ENCODE measurements at places on chromosomes 5 and 9.

- DNase-seq, result peak; percentile 79
Observed at GRCh38 chr9:101311758-101312420, 72.9 kb downstream of the BAAT start.

- DNase-seq, result no peak
Observed at GRCh38 chr9:35035851-35036701, 36.3 kb downstream of the VCP start.

DNA sequence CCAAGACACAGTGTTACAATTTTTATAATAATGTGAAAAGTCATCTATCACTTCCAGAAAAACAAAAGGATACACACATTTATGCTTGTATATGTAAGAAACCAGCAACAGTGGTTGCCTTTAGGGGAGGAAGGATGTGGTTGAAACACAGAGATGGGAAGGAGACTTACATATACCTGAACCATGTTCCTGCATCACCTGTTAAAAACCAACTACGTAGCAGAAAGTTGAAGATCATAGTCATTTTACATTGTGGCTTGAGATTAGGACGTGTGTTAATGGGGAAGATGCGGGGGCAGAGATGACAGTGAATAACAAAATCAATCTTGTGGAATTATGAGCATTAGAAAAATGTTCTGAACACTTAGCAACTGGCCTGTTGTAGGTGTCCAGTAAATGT lies 307.3 kb downstream of the MLLT3 start:
- no peak for DNase-seq

DNA sequence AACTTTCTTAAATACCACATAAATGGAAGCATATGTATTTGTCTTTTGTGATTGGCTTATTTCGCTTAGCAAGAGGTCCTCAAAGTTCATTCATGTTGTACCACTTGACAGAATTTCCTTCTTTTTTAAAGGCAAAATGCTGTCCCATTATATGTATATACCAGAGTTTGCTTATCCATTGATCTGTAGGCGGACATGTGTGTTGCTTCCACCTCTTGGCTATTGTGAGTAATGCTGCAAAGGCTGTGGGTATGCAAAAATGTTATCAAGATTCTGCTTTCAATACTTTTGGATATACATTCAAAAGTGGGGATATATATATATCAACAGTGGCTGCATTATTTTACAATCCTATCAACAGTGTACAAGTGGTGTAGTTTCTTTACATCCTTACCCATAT lies 271.0 kb downstream of the PRR16 start:
- DNase-seq, result no peak

DNA sequence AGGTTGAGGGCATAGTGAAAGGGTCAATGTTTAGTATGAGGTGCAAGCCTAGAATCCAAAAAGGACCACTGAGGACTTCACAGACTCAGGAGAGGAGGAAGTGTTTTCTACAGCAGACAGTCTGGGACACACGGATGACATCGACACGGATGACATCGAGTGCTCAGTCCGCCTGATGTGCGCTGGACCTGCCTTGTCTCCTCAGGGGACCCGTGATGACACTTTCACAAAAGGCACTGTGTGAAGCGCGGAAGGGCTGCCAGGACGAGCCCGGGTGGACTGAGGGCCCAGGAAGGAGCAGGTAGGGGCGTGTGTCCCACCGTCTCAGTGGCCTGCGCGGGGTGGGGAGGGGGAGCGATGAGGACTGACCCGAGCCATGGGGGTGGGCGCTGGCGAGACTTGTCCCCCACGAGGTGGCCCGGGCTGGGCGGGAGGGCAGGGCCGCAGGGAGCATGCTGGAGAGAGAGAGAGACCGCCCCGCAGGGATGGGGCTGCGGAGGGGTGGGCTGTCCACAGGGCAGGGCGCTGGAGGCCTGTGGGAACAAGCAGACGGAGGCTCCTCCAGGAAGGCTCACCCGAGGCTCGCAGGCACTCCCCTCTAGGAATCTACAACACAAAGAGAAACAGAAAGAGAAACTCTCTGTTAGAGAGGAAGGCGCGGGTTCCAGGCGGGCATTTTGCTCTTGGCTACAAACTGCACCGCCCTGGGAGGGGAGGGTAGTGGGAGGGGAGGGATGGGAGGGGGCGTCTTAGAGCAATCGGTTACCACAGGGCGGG lies 54.9 kb downstream of the USP20 start:
- DNase-seq, result no peak

DNA sequence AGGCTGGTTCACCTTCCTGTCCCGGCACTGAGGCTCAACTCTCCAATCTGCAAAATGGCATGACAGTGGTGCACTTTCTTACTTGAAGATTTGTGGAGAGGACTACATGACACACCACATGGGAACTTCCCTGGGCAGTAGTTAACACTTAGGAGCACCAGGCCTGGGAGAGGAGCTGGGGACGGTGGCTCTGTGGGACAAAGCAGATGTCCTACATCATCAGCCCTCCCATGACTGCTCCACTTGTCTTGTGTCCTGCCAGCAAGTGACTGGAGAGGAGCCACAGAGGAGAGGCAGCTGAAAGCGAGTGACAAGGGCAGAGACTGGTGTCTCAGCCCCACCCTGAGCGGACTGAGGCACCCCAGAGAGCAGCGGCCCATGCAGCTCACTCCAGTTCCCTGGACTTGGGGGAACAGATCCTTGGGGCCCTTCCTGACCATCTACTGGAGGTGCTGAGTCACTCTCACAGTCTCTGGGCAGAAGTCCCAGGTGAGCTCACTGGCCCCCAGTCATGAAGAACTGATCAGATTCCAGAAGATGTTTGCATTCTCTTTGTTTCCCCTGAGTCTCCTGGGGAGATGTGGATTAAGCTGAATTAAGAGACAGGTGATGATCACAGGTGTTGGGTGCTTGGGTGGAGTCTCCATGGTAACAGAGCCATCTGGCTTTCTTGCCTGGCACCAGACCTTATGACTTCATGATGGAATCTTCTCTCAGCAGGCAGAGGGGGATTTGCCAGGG lies 13.2 kb upstream of the SLC25A48 start:
- DNase-seq, result no peak

GRCh38 chr5:34455098-34455497 lies 201.0 kb upstream of the RAI14 start:
- DNase-seq, result no peak

DNA sequence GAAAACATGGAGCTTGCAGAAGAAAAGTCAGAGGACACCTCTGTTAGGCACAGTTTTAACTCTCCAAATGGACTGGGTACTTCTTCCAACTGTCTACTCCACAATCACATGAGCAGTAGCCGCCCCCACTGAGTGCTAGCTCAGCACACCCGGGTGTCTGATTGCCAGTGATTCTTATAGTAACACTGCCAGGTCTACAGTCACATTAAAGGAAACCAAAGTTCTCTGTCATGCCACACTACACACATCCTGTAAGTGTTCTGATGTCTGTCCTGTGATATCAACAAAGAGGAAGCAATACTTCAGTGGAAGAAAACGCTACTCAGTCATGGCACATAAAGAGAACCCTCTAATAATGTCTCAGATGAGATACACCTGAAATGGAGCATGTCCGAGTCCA lies at the start of gene HAVCR2:
HAVCR2 (minus strand) TSS at position 69 of the 400 bp plus-strand sequence; CDS start at position 8, 61 bp downstream.
- no peak for DNase-seq

DNA sequence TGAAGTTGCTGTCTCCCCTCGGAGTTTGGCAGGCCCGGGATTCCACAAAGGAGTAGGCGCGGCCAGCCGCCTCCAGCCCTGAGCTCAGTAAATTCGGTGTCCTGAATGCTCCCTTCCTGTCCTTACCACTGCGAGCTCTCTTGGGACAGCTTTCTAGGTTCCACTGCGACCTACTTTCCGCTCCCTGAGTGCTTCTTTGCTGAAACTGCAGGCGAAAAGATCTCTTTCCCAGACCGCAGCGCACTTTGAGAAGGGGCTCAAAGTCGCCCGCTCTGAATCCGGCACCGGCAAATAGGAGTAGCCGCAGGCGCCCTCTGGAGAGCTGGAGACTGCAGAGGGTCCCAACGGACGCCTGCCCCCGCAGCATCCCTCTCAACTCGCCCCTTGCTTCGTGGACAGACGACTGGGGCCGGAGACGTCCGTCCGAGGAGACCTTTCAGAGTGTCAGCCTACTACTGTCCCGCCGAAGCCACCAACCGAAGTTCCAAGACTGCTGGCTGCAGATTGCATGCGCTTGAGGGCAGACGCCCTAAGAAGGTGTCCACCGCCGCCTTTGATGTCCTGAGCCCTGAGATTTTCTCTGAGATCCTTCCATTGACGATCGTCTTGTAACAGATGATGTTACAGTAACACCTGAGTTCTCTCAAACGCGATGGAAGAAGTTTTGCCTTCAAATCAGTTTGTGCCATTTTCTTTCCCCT lies 96.0 kb downstream of the ANXA2R start:
- no peak for DNase-seq
